ENCODE measurements at places on chromosomes 5 and 9. TPM values are rescaled to one million over a fixed set of nuclear protein-coding genes. Genes with fewer than 3 reads are reported as not detected.

DNA sequence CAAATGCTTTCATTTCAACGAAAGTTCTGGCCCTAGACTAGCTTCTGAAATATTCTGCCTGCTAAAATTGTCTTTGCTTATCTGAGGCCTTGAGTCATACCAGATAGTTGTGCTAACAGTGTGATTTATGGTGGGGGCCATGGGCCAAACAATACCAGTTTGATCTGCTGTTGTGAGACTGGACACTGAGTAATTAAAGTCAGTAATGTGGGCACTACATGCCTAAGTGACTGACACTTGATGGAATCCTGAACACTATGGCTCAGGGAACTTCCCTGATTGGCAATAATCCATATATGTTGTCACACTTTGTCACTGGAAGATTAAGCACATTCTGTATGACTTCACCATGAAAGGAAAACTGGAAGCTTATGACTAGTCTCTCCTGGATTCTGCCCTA is 127.6 kb upstream of the CYLC2 start:
- no peak for DNase-seq
- H3K27me3 ChIP-seq: no peaks in the 10 kb centered on the region
- no peak overlapping the region for H3K4me3 ChIP-seq
- no peak overlapping the region for H3K27ac ChIP-seq

DNA sequence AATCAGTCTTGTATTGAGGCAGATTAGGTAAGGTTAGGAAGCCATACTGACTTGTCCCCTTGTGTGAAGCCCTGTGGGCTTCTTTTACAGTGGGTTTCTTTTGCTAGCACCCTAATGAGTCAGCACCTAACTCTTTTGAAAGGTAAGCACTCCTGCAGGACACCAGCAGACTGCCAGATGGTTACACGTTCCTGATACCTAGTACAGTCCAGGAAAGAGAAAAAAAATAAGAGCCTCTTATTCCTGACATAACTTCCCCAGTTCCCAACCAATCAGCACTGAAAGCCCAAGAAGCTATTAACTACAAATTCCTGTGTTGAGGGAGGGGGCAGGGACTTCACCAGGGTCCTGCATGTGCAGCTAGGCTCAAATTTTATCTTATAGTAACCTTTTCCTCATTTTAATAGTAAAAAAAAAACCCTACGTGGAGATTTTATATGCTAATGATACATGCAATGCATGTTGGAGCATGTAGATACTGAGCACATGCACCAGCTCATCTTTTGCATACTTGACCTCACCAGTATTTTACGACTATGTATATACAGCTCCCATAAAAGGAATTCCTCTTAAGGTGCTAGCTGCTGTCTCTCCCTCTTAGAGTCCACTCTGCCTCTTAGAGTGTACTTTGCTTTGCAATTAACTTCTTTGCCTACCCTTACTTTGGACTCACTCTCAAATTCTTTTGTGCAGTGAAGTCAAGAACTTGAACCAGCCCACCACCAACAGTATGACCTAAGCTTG is 84.7 kb upstream of the RORB start:
- DNase-seq: no peak
- no peak overlapping the region for H3K4me3 ChIP-seq
- no peak overlapping the region for H3K27ac ChIP-seq
- H3K36me3 ChIP-seq: no peaks in the 10 kb centered on the region
- H3K4me1 ChIP-seq: no peaks in the 10 kb centered on the region

- no peaks in the 10 kb centered on the region for H3K27me3 ChIP-seq
- H3K27ac ChIP-seq: no peak overlapping the region
- H3K4me3 ChIP-seq: no peak overlapping the region
- no peaks in the 10 kb centered on the region for H3K36me3 ChIP-seq
- H3K4me1 ChIP-seq: no peaks in the 10 kb centered on the region
These were observed 159.2 kb downstream of the ARRDC3 start for GRCh38 chr5:91223886-91224285.

DNA sequence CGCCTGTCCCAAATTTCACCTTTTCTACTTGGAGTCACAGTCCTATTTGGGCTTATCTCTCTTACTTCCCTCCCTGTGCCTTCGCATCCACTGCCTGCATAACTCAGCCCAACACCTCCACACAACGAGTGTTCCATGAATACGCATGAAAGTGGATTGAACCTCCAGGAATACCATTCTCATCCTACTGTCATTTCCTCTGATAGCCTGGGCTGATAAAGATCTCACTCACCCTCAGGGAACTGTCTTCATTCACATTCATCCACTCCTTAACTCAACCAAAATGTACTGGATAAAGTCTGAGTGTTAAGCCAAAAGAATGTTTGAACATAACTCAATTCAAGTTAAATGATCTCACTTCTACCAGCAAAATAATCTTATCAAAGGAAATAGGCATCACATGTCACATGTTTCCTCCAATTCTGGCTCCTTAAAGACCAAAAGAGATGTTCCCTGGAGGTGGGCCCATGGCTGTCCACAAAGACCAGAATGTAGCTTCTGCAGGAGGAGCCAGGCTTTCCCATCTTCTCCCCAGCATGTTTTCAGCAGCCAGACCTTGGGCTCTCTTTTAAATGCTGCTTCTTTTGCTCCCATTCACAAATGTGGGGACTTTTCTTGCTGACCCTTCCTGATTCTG is 28.4 kb upstream of the TRIO start:
- H3K4me1 ChIP-seq: no peaks in the 10 kb centered on the region
- DNase-seq: no peak
- no peak overlapping the region for H3K4me3 ChIP-seq
- H3K36me3 ChIP-seq: no peaks in the 10 kb centered on the region

GRCh38 chr5:178589180-178590140 is 733 bp downstream of the COL23A1 start:
- peaks cover 13% of the 10 kb centered on the region for H3K27me3 ChIP-seq
- H3K27ac ChIP-seq: no peak overlapping the region
- peak; percentile 81 for DNase-seq
- H3K4me1 ChIP-seq: peaks cover 19% of the 10 kb centered on the region
- H3K4me3 ChIP-seq: peak overlapping the region; percentile 57

DNA sequence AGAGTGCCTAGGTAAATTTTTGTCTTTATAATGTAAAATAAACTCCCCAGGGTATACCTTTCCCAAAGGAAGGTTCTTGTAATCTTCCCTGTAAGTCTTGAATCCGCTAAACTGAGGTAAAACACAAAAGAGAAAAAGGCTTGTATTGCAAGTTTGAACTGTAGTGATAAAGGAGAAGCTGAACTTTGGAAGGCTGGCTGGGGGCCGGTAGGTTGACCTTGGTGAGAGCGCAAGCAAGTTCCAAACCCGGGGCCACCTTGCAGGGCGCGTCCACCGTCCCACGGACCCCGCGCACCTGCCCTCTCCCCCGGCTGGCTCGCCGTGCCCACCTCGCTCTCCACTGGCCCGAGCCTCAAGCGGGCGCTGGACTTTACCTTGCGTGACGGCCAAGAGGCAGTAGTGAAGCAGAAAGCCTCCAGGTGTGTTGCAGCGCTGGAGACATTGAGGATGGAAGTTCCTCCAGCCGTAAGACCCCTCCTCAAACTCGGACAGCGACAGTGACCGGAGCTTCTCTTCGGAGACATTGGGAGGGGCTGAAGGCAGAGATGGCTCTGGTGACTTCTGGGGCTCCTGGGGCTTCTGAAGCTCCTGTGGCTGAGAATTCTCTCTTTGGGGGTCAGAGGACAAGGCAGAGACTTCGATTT is 428 bp downstream of the SLCO4C1 start:
- H3K27ac ChIP-seq: peak overlapping the region; percentile 88
- DNase-seq: peak; percentile 88
- peak overlapping the region; percentile 50 for H3K4me3 ChIP-seq
- peaks cover 25% of the 10 kb centered on the region for H3K4me1 ChIP-seq
- H3K27me3 ChIP-seq: no peaks in the 10 kb centered on the region
- H3K36me3 ChIP-seq: no peaks in the 10 kb centered on the region

DNA sequence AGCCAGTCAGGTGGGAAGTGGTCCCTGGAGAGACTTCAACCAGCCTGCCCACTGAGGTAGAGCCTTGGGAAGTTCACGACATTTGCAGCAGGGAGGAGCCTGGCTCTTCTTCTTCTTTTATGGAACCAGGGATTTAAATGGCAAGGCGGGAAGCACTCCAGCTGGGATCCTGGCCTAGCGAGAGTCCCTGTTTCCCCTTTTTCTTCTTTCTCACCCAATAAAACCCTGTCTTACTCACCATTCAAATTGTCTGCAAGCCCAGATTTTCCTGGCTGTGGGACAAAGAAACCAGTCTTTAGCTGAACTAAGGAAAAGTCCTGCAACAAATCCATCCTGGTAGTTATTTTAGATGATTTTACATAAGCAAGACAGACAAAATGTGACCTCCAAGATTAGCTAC is 503.7 kb downstream of the CDH10 start:
- no peaks in the 10 kb centered on the region for H3K36me3 ChIP-seq
- no peaks in the 10 kb centered on the region for H3K27me3 ChIP-seq
- H3K27ac ChIP-seq: no peak overlapping the region

- H3K4me3 ChIP-seq: no peak overlapping the region
- no peak for DNase-seq
- no peaks in the 10 kb centered on the region for H3K4me1 ChIP-seq
- no peaks in the 10 kb centered on the region for H3K27me3 ChIP-seq
- H3K27ac ChIP-seq: no peak overlapping the region
These were observed 297.2 kb upstream of the TARS1 start for GRCh38 chr5:33143405-33144123.

- H3K4me3 ChIP-seq: no peak overlapping the region
- H3K36me3 ChIP-seq: peaks cover 6% of the 10 kb centered on the region
- peaks cover 3% of the 10 kb centered on the region for H3K4me1 ChIP-seq
- DNase-seq: no peak
- H3K27ac ChIP-seq: no peak overlapping the region
These were observed 9.3 kb upstream of the SPATA24 start for GRCh38 chr5:139413153-139413552.

DNA sequence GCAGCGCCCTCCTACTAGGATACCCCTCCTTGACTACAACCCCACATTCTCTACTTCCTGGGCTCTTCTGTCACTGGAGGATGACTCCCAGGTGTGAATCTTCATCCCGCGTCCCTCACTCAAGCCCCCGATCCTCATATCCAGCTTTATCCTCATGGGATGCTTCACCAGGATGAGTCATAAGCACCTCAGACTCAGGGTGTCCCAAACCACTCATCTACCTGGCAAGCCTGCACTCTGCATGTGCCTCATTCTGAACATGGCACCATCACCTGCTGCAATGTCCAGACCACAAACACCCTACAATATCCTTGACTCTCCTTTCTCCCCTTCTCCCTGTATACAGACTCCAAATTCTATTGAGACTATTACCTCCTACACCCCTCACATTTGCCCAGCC is 1.5 kb upstream of the TGFBI start:
- H3K27ac ChIP-seq: no peak overlapping the region
- H3K36me3 ChIP-seq: no peaks in the 10 kb centered on the region
- peaks cover 44% of the 10 kb centered on the region for H3K4me1 ChIP-seq
- peaks cover 23% of the 10 kb centered on the region for H3K27me3 ChIP-seq
- DNase-seq: peak; percentile 28

DNA sequence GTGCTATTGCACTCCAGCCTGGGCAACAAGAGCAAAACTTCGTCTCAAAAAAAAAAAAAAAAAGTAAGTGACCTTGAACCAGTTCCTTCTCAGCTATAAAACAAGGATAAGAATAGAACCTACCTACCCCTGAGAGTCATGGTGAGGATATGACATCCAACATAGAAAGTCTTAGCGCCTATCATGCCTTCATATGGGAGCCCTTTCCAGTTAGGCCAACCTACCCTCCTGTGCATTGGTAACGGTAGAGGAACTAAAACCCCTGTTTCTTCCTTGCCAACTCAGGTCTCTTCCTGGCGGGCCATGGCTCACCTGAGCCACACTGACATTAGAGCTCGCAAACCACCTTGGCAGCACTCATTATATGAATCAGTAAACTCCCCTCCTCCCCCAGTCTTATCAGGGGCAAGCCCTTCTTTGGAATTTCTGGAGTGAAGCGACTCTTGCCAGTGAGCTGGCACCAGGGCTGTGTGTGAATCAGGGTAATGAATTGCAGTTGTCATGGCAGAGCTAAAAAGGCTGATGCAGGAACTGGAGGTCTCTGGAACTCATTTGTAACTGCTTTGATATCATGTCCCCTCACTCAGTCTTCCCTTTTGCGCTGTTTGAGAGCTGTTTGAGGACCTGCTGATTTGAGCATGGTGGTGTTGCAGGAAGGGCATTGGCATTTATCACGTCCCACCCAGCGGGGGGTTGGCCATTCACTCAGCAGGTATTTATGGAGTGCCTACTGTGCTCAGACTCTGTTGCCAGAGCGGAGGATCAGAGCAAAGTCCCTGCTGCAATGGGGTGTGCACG is 10.3 kb downstream of the WWC1 start:
- no peaks in the 10 kb centered on the region for H3K4me1 ChIP-seq
- H3K27ac ChIP-seq: no peak overlapping the region
- H3K36me3 ChIP-seq: no peaks in the 10 kb centered on the region
- H3K4me3 ChIP-seq: no peak overlapping the region
- DNase-seq: no peak
- H3K27me3 ChIP-seq: no peaks in the 10 kb centered on the region

DNA sequence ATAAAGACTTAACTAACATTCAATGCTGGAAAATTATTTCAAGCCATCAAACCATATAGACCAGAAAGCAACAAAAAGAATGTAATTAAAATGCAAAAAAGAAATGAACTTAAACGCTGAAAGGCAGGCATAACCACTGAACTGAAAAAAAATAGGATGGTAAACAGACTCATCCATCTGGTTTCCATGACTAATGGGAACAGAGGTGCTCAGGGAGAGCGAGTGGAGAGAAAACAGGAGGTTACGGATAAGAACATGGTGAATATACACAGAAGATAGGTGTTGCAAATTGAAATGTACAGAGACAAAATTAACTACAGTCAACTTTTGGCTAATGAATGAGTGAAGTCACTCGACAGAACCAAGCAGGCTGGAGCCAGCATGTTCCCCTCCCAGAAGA is 43.5 kb upstream of the RNF38 start:
- H3K4me3 ChIP-seq: no peak overlapping the region
- no peak overlapping the region for H3K27ac ChIP-seq
- DNase-seq: no peak

- H3K27me3 ChIP-seq: no peaks in the 10 kb centered on the region
- no peak for DNase-seq
- no peaks in the 10 kb centered on the region for H3K4me1 ChIP-seq
These were observed 15.1 kb upstream of the CCL28 start for GRCh38 chr5:43427306-43427705.

- no peak for DNase-seq
- H3K27ac ChIP-seq: no peak overlapping the region
- H3K4me1 ChIP-seq: no peaks in the 10 kb centered on the region
- no peaks in the 10 kb centered on the region for H3K36me3 ChIP-seq
- H3K4me3 ChIP-seq: no peak overlapping the region
These were observed 106.3 kb upstream of the MAMDC2 start for GRCh38 chr9:69937360-69937759.

Gene CDH10
- not detected for total RNA-seq

Gene MZB1
- 72.6 TPM for total RNA-seq

Gene APBB3
- 48.7 TPM for total RNA-seq

Gene ANKRD31
- 0.51 TPM for total RNA-seq

Gene SPINK6
- not detected for total RNA-seq

Gene GBGT1
- 37.5 TPM for total RNA-seq
